Dermis blood vessel endothelial cell (primary cell): ENCODE measurements at places on chromosomes 2 and 18. TPM values are rescaled to one million over a fixed set of nuclear protein-coding genes. Genes with fewer than 3 reads are reported as not detected.

Gene VWA3B
- total RNA-seq: not detected in 2 replicates

DNA sequence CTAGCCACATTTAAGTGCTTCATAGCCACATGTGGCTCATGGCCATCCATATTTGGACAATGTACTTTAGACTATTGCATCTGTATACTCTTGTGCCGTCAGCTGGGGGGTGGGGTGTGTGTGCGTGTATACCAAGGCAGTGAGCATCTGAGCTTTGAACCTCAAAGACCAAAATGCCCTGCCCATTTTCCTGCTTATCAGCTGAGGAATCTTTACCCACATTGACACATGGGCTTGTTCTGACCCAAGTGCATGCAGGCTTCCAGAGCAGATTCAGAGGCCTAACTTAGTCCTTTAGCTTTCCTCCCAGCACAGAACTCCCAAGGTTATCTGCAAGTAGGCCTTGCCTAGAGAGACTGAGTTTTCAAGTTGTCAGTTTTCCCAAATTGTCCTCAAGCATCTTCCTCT is 11.1 kb upstream of the MOCOS start:
- DNase-seq: no peak

- no peak for DNase-seq
These were observed 548.5 kb upstream of the LRRTM4 start for GRCh38 chr2:78070693-78071092.

DNA sequence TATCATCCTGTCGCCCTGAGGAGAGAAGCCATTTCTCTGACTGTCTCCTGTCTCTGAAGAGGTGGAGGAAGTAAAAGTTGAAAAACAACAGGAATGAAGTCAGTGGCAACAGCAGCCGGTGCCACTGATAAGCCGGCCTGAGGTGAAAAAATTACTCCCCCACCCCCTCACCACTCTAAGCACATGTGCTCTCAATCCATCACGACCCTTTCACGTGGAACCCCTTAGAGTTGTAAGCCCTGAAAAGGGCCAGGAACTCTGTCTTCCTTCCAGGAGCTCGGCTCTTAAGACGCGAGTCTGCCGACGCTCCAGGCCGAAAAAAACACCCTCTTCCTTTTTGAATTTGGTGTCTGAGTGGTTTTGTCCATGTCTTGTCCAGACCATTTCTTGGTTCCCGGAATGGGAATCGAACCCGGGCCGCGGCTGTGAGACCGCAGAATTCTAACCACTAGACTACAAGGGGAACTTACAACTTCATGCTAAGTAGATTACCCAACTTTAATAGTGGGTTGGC is 40.7 kb upstream of the TRIM43 start:
- DNase-seq: no peak

- no peak for DNase-seq
These were observed 99.4 kb downstream of the PKP4 start for GRCh38 chr2:158556124-158556523.
